Stimulated activated CD4-positive, alpha-beta T cell treated with anti-CD3 and anti-CD28 coated beads, Interleukin-1b, Interleukin-23, amount 100 ng/mL, for 4 hours (primary cell): ENCODE measurements at places on chromosomes 1 and 21.

- no peak for DNase-seq
Observed at GRCh38 chr1:14607295-14607694, 8.8 kb downstream of the KAZN start.

GRCh38 chr1:231763456-231763855 is 136.9 kb downstream of the DISC1 start:
- no peak for DNase-seq

DNA sequence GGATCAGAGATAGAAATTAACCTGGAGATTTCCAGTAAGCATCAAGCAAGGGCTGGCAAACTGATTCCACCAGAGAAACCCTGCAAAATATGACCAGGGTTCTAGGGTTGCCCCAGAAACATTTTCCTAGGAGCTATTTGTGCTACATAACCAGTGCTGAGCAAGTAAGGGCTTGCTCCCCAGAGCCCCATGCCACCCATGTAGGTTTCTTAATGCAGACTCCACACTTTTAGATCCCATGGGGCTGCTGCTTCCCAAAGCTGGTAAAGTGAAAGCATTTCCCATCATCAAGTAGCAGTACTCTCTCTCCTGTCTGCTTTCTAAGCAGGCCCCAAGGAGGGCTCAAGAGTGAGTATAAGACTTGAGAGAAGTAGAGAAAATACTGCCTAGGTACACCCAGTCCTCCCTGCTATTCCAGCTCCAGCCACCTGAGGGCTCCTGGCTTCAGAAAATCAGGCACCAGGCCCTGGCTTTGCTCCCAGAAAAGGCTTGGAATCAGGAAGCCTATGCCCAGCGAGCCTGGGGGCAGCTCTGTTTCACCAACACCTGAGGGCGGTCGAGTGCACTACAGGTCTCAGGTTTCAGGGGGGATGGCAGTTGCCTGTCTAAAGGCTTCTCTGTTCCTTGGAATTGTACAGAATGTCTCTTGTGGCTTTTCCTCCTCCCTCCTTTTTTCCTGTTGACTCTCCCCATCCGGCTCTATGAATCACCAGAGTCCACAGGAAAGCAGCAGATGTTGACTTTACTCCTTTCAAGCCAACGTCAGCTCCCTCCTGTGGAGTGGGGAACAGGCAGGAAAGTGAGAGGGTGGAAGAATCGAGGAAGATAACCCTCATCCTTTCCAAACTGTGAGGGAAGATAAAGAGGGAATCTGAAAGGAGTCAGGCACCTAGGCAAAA is 6.2 kb upstream of the ANKRD35 start:
- DNase-seq = peak; percentile 24

DNA sequence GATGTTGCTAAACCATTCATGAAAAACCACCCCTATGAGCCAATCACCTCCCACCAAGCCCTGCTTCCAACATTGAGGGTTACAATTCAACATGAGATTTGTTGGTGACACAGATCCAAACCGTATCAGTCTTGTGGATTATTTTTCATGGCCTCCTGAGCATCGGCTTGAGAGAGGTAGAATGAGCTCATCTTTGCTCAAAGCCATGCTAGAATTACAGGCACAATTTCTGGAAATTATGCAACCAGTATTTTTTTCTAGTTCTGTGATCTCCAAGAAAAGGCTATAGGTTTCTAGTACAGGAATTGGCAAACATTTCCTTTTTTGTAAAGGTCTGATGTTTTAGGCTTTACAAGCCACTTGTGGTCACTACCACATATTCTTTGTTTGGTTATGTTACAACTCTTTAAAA is 219.4 kb downstream of the DUSP10 start:
- DNase-seq = no peak

DNA sequence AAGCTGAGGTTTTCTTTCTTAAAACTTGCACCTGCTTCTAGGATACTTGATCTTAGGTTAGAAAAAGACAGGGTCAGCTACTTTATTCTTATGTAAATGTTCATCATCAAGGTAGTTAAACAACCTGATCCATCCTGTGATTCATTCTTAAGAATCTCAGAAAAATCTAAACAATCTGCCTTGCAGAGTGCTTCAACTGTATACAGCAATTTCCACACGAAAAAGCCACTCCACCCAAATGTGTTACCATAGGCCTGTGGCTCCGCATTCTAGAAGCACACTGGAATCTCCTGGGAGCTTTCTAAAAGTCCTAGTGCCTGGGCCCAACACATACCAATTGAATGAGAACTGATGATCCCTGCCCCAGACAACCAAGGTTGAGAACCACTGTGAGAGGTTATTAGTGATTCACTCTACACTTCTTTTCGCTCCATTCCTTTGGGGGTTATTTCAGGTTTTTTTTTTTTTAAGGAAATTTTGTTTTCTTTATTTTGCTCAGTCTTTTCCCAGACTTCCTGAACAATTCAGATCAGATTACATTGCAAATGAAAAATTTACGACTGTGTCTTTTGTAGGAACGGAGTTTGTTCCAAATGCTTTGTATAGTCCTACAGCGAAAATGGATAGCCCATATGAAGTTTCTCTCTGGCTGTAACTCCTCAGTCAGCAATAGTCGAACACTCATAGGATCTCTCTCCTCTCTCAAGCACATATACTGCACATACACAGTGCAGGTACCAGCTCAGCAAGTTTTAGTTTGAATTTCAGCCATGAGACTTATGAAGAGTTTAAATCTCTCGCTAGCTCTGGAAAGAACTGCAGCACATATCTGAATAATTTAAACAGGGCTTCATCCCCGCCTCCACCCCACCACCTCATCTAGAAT is 16.1 kb downstream of the SMYD2 start:
- no peak for DNase-seq

DNA sequence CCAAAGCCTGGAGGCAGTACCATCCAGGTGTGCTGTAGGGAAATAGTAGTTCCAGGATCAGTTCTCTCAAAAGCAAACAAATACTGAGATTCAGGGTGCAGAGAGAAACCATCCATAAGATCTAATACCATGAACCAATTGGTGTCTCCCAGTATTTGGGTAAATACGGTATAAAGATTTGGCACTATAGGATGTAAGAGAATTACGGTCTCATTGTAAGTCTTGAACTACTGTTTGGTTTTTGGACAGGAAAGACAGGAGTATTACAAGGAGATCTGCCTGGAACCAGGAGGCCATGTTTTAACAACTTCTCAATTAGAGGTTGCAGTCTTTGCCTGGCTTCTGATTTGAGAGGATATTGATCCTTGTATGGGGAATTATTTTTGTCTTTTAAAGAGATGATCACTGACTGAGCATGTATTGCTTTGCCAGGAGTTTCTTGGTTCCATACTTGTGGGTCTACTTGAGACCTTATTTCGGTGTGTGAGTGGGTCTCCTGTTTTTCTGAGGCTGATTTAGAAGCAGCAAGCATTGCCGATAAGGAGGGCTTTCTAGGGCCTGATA is 10.2 kb downstream of the AADACL4 start:
- DNase-seq = no peak

- peak; percentile 23 for DNase-seq
Observed at GRCh38 chr1:64823691-64824476, 79.0 kb downstream of the RAVER2 start.

DNA sequence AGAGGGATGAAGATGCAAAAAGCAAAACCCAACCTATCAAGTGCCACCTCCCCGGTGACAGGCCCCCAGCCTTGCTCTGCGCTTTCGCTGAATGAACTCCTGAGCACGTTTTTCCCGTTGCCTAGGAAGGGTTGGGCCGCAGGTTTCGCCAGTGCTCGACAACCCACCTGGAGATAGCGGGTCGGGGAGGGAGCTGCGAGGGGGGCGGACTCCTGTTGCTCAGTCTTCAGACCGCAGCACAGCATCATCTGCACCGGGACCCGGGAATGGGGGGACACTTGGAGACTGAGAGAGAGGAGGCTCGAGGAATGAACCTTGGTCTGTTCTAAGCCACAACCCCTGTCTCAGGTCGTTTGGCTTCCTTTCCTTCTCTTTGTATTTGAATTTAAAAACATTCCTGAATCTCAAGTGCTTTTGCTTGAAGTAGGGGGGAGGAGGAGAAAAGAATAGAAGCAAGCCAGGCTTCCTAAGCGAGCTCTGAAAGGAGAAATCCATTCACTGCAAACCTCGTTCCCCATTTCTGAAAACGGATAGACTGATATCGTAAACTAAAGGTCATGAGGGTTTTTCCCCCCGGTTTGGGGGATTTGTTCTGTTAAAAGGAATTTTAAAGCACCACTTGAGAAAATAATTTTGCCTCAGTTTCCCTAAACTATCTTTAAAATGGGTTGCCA is 1.2 kb downstream of the AK5 start:
- DNase-seq = peak; percentile 18

GRCh38 chr1:217333939-217334338 is 297.0 kb downstream of the GPATCH2 start:
- no peak for DNase-seq

- no peak for DNase-seq
Observed at GRCh38 chr1:209626346-209627026, 25.7 kb downstream of the LAMB3 start.

DNA sequence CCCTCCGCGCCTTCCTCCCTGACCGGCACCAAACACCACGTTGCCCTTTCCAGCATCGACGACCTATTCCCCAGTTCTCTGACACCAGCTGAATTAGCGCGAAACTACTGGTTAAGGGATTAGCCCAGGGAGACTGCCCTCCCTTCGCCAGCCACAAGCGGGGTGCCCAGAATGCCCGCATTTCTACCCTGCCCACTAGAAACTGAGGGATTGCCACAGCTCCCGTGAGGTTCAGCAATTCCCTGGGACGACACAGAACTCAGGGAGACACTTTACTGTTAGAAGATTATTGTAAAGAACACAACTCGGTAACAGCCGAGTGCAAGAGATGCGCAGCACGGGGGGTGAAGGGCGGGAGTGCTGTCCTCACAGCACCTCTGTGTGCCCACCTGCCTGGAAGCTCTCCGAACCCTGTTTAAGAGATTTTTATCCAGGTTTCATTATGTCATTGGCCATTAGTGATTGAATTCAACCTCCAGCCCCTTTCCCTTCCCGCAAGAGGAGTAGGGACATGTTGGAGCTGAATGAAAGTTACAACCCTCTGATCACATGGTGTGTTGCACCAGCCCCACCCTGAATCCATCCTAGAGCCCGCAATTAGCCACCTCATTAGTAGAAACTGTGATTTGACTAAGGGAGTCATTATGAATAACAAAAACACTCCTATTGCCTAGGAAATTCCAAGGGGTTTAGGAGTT is 15.8 kb upstream of the RIPPLY3 start:
- no peak for DNase-seq

DNA sequence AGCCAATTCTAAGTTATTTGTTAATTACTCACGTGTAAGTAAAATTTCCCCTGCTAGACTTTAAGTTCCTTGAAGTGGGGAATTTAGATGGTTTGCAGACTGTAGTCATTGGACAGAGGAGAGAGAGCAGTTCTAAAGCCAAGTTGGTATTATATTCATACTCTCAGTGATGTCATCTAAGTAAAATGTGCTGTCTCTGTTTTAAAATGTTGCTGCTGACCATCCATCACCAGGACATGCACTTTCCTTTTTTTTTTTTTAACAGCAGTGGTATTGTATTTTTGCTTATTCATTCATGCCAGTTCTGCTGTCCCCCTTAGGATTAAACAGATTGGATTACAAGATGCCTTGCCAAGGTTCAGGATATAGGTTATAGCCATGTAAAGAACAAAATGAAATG is 2.3 kb downstream of the TTLL7 start:
- DNase-seq = no peak

GRCh38 chr1:218938259-218938658 is 235.4 kb upstream of the LYPLAL1 start:
- DNase-seq = no peak

GRCh38 chr1:83967336-83967735 is 31.6 kb downstream of the TTLL7 start:
- DNase-seq = no peak

DNA sequence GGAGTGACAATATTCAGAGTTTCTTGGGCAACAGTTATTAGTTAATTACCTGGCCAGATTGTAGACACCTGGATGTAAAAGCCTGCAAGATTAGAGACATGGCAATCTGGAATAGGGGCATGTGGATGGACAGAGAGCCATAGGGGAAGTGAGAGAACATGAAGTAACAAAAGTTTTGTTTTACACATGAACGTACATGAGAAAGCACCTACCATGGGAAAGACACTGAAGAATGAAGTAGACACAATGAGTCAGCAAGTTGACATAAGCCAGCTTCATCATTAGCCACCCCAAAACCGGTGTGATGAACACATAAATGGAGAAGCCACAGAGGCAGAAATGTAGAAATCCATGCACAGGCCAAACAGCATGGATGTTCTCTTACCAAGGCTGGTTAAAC is 462.1 kb upstream of the C1orf87 start:
- DNase-seq = no peak

GRCh38 chr1:19662313-19662712 is 2.4 kb upstream of the HTR6 start:
- no peak for DNase-seq

DNA sequence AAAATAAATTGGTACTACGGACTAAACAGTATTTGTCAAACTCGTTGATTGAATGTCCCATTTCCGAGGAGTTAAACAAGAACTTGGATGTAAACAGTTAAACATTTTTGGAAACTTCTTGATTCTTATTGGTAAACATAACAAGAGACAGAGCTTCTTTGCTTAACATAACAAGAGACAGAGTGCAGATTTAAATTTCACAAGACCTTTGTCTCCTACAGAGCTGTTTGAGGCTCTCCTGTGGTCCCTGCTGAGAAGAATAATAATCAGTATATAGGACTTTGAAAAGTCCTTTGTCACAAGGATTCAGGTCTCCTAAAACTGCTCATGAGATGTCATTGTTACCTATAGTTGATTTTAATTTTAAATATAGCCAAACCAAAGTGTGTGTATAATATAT is 170.6 kb upstream of the C21orf91 start:
- DNase-seq = no peak

DNA sequence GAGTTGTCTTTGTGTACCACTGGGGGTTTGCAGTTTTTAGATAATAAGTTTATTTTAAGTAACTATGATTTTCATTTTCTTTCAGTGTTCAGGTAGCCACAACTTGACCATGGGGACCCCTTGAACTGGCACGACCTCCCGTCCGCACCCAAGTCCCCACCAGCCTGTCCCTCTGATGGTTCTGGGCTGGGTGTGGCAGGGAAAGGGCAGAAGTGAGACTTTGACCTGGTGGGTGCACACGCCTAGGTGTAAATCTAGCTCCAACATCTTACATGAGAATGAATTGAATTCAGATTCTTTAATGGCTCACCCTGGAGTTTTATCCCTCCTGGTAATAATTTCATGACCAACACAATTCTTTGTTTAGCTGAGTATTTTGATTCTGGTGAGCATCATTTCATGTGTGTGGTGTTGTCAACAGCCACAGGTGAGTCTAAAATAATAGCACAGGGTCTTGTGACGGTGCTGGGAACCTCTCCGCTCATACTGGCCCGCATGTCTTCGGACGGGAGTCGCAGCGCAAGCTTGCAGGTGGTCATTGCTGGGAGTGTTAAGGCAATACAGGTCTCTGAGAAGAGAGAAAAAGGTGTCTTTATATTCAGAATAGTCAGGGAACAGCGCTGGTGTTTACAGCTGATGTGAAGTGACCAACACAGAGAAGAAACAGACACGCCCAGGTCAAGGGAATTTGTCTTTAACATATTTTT is 50.8 kb upstream of the POFUT2 start:
- DNase-seq = no peak

GRCh38 chr1:183807549-183808168 is 2.7 kb downstream of the RGL1 start:
- no peak for DNase-seq

GRCh38 chr1:202367271-202367670 is 18.8 kb downstream of the PPP1R12B start:
- DNase-seq = no peak
